ENCODE measurements at places on chromosomes 7 and 10.

DNA sequence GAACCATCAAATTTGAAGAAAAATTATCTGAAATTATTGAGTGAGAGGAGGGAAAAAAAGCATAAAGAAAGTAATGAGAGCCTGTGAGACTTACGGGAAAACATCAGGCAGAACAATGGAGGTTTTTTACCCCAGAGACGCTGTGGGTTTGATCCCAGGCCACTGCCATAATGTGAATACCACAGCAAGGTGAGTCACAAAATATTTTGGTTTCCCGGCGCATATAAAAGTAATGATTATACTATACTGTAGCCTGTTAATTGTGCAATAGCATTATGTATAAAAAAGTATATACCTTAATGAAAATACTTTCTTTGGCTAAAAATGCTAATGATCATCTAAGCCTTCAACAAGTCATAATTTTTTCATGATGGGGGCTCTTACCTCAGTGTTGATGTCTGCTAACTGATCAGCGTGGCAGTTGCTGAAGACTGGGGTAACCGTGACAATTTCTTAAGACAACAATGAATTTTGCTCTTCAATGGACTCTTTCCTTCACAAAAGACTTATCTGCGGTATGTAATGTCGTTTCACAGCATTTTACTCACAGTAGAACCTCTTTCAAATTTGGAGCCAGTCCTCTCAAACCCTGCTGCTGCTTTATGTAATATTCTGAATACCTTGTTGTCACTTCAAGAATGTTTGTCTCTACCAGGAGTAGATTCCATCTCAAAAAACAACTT lies 97.0 kb upstream of the FAM20C start:
- DNase-seq, result no peak

DNA sequence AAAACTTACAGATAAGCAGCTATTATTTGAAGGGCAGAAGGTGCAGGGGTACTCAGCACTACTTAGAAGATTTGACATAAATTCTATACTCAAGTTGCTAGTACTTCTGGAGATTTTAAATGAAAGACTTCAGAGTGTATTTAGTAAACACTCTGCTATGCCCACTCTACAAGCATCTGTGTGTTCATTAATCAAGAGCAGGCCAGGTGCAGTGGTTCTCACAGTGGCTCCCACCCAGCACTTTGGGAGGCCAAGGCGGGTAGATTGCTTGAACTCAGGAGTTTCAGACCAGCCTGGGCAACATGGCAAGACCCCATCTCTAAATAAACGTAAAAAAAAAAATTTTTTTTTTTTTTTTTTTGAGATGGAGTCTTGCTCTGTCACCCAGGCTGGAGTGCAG lies 38.9 kb upstream of the TOMM7 start:
- no peak for DNase-seq

GRCh38 chr10:52570490-52570889 lies 202.1 kb downstream of the MBL2 start:
- DNase-seq, result no peak

GRCh38 chr7:125257617-125258016 lies 328.0 kb upstream of the POT1 start:
- no peak for DNase-seq

DNA sequence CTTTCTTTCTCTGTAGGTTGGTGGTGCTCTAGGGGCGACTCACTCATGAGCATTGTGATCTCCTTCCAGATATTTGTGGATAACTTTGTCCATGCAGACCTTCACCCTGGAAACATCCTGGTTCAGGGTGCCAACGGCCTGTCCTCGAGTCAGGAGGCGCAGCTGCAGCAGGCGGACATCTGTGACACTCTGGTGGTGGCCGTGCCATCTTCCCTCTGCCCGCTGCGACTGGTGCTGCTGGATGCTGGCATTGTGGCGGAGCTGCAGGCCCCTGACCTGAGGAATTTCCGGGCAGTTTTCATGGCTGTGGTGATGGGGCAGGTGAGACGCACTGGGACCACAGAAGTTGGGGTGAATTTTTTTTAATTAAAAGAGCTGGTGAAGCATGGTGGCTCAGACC lies 9.6 kb upstream of the NDUFB2 start:
- DNase-seq, result no peak

DNA sequence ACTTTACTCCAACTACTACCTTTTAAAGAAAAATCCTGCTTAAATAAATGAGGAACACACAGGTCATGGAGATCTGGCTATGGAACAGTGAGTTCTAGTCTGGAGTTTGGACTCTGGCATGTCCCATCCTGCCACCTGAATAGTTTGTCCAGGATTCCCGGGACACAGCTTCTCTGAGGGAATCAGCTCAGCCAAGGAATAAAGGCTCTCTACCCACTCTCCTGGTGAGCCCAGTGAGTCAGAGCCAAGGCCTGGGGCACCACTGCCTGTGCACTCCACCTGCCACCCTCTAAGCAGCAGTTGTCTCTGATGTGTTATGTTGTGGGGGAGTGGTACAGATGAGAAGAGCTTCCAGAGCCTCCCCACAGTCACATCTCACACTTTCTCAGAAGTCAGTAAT lies 113.5 kb downstream of the HTR5A start:
- no peak for DNase-seq

GRCh38 chr7:135769005-135769802 lies 20.6 kb upstream of the FAM180A start:
- DNase-seq, result no peak

DNA sequence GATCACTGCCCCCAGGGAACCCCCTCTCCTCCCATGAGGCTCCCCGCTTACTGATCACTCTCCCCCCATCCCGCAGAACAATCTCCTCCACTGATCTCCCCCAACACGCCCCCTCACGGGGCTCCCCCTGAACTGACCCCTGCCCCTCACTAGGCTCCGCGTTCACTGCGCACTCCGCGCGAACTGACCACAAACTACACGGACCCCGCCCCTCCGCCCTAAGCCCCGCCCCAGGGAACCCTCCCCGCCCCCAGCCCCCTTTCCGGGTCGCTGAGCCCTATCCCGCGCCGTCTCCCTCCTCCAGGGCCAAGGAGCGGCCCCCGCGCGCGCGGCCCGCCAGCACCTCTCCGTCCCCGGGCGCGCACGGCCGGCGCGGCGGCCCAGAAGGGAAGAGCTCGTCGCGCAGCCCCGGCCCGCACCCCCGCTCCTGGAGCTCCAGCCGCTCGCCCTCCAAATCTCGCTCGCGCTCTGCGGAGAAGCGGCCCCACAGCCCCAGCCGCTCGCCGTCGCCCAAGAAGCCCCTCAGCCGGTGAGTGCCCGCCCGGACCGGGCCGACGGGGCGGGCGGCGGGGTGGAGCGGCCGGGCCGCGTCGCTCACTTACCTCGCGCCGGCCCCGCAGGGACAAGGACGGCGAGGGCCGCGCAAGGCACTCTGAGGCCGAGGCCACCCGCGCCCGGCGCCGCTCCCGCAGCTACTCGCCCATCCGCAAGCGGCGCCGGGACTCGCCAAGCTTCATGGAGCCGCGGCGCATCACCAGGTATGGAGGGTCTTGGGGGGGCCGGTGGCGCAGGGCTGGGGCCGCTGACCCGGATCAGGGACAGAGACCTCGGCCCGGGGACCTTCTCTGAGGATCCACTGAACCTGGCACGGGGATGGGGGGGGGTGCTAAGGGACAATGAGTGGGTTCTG lies 19.9 kb upstream of the HSPB1 start:
- DNase-seq, result peak; percentile 58

Data from GM20000 (cell line).